ENCODE measurements at places on chromosomes 5 and 9.

GRCh38 chr5:54214722-54215121 is 95.7 kb downstream of the ARL15 start:
- no peak for DNase-seq

GRCh38 chr5:73143716-73144115 is 23.3 kb downstream of the TMEM171 start:
- DNase-seq: no peak

DNA sequence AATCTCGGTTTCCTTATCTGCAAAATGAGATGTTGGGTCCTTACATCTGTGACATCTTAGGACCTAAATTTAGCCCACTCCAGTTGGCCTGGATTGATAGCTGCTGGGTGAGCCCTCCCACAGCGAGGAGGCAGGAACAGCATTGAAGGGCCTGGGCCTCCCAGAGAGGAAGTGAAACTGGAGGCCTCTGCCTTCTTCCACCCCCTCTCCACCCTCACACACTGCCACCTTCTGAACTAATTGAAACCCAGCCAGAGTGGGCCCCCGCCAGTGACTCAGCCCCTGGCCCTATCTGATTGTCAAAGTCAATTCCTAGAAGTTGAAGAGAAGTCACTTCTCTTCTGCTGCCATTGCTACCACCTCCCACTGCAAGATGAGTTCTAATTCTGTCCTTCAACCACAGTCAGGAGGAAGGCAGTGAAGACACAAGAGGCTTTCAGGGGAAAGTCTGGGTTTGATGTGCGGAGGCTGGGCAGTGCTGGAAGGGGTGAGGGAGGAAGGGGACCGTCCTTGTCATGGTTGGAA is 55.2 kb upstream of the NEK6 start:
- peak; percentile 63 for DNase-seq

GRCh38 chr5:15007646-15008045 is 136.1 kb upstream of the ANKH start:
- DNase-seq: no peak

DNA sequence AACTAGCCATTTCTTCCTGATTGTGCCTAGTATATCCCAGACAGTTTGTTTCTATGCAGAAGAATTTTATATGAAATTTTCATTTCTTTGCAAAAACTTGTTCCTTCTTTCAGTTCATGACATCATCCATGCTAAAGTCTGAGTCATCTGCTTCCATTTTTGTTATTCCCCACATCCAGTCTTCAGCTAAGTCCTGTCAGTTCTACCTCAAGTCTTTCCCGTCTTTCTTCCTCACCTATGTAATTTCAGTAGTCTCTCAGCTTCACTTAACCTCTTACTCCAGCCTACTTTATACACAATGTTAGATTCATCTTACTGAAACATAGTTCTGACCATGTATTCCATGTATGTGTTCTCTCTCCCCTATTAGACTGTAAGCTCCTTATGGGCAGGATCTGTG is 39.1 kb downstream of the G3BP1 start:
- no peak for DNase-seq

- no peak for DNase-seq
These were observed 23.6 kb upstream of the CYSTM1 start for GRCh38 chr5:140151144-140152021.

- no peak for DNase-seq
These were observed 74.6 kb downstream of the MARCHF11 start for GRCh38 chr5:16104961-16105360.

DNA sequence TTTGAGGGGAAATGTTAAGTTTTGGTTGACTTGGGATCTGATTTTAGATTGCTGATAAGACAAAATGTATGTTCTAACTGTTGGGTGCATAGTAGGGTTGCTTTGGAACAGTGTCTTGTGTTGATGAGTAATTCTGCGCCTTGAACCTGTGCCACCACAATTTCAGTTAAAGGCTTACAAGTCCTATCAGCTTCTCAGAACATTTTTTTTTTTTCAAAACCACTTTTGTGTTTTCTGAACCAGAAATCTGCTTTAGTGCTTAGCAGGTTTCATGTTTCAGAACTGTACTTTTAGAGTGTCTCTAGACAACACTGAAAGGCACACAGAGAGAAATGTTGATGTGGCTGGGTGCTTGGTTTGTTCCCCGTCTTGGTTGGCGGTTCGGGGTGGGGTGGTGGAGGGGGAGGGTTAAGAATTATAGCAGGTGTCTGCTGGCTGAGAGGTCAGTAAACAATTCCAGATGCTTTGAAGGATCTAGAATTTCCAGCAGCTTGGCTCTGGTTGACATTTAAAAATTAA is 84.6 kb downstream of the ANKRD55 start:
- DNase-seq: peak; percentile 77

DNA sequence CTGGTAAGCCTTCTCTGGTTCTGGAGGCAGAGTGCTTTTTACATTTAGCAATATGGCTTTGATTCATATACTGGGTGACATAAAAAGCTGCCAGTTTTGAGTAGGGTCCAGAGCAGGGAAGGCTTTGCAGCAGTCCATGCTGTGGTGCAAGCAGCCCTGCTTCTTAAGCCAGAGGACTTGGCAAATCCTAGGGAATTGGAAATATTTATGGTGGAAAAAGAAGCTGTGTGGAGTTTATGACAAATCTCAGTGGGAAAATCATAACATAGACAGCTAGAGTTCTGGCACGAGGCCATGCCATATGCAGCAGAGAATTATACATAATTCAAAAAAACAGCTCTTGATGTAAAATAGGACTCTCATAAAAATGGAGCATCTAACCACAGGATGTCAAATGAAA is 536.4 kb downstream of the RASEF start:
- DNase-seq: no peak

DNA sequence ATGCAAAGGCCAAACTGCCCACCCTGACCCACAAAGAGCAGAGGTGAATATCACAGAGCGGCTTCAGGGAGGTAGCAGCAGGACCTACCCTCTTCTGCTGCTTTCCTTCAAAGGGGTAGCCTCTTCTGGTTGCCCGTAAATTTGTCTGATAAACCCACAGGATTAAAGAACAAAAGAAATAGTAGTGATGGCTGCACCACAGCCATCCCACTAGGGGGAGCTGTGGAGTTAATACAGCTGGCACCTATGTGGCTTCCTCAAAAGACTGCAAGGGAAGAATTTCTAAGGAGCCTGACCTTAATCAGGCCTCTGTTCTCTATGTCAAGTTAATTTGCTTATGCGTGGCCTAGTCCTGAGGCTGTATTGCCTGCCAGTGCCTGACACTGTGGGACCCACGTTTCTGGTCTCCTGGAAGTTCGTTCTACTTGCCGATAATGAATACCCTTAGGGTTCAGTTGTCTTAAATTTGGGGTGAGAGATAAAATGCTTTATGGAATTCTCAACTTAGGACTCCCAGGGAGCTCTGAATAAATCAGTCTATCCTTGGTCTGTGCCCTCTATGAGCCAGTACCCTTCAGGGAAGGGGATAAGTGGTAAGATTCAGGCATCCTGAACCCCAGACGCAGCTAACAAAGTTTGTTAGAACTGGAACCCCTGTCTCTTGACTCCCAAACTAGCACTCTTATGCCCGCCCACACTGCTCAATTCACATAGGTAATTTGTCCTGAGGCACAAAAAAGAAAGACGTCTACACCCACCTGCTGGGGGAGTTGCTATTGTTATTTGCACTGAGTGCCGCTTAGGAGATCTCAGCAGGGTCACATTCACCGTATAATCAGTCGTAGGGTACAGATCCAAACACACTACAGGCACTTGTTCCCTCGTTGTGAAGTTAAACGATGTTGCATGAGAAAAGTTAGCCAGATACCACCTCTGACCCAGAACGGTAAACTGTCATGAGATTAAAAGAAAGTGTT is 77.1 kb downstream of the SUSD1 start:
- peak; percentile 79 for DNase-seq

DNA sequence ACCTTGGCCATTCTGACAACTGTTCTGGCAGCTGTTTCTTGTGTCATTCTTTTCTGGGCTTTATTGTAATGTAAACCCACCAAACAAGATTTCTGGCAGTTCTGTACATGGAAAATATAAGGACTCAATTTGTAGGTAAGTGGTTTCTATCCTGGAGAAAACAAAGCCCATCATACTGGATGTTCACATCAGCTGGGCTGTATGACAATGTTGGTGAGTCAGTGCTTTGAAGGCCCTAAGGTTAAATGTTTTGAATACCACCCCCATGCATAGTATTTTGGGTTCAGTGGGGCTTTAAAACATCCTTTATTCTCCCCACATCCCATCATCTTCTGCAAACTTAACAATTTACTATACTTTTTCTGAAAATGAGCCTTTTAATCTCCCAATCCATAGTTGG is 52.5 kb downstream of the SH3GL2 start:
- DNase-seq: no peak

- DNase-seq: no peak
These were observed 721.5 kb upstream of the DMAC1 start for GRCh38 chr9:8521112-8521511.

GRCh38 chr5:38613992-38614836 is 57.8 kb upstream of the LIFR start:
- DNase-seq: no peak

GRCh38 chr9:130110596-130111021 is 56.9 kb downstream of the GPR107 start:
- no peak for DNase-seq

GRCh38 chr9:15160673-15161072 is 146.3 kb downstream of the TTC39B start:
- DNase-seq: no peak

- no peak for DNase-seq
These were observed 223.3 kb downstream of the NR2F1-AS1 start for GRCh38 chr5:93357686-93358085.

- no peak for DNase-seq
These were observed 940.2 kb downstream of the EFNA5 start for GRCh38 chr5:106730506-106730905.

DNA sequence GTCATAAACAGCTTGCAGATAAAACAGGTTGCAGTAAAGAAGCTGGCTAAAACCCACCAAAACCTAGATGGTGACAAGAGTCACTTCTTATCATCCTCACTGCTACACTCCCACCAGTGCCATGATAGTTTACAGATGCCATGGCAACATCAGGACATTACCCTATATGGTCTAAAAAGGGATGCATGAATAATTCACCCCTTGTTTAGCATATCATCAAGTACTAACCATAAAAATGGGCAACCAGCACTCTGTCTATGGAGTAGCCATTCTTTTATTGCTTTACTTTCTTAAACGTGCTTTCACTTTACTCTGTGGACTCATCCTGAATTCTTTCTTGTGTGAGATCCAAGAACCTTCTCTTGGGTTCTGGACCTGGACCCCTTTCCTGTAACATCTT is 6.7 kb upstream of the SOX30 start:
- no peak for DNase-seq

DNA sequence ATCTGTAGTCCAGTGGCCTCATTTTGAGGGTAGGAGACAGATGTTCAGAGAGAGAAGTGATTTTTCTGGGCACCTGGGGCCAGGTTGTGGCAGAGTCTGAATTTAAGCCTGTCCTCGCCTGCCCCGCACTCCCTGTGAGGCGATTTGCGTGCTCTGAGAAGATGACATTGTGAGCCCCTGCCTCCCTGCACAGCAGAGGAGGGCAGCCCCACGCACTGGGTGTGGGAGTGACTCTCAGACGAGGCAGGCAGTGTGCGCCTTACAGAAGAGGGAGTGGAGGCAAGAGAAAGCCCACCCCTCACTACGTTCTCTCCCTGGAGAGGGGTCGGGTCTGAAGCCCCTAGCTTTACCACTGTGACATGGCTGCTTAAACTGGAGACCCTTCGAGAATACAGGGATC is 35.7 kb downstream of the IRX4 start:
- DNase-seq: no peak

- no peak for DNase-seq
These were observed 30.4 kb upstream of the MTMR12 start for GRCh38 chr5:32343058-32343672.

- no peak for DNase-seq
These were observed 95.8 kb downstream of the ANKRD18B start for GRCh38 chr9:33619666-33620404.

- DNase-seq: no peak
These were observed 187.2 kb upstream of the ZNF462 start for GRCh38 chr9:106675780-106676179.

- DNase-seq: peak; percentile 46
These were observed at the start of gene ZNF883 for GRCh38 chr9:113011911-113012381. ZNF883 (minus strand) TSS chr9:113012192.

DNA sequence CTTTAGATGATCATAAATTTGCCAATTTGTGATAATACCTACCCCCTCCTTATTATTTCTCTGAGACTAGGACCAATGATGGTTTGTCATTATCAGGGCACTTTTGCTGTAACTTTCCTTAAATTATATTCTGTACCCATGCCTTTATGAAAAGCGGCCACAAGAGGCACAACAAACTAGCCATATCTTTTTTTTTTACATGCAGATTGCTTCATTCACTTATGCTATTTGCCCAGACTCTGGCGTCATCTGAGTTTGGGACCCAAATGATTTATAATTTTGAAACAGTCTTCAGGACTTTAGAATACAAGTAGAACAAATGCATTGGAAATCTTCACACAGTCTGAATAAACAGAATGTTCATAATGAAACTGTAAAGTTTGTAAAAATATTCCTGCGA is 408.1 kb downstream of the MAT2B start:
- no peak for DNase-seq

GRCh38 chr9:99075246-99075912 is 29.5 kb upstream of the TGFBR1 start:
- DNase-seq: no peak

GRCh38 chr5:5494489-5495402 is 72.3 kb downstream of the ICE1 start:
- peak; percentile 93 for DNase-seq

GRCh38 chr5:59543821-59544442 is 349.6 kb downstream of the PDE4D start:
- DNase-seq: no peak
